Spinal cord (tissue), 10 donors: ENCODE measurements at places on chromosomes 7 and 10. TPM values are rescaled to one million over a fixed set of nuclear protein-coding genes. Genes with fewer than 3 reads are reported as not detected.

The AKR1D1 gene
- total RNA-seq: not detected

The ITPRID1 gene
- total RNA-seq: 0.11 TPM

The TAS2R5 gene
- 3.7 TPM for total RNA-seq

The C10orf120 gene
- total RNA-seq: not detected

The LGI1 gene
- 68.7 TPM for total RNA-seq

The DOCK4 gene
- 40.3 TPM for total RNA-seq

The HOGA1 gene
- 3.1 TPM for total RNA-seq

The PDE6C gene
- total RNA-seq: not detected

The LLCFC1 gene
- not detected for total RNA-seq

The PILRB gene
- total RNA-seq: 9.6 TPM

The POM121L12 gene
- not detected for total RNA-seq

The CTAGE8 gene
- total RNA-seq: 2.6 TPM

The WDR86 gene
- total RNA-seq: 139 TPM

The ATG9B gene
- total RNA-seq: 3.6 TPM

The MRC1 gene
- total RNA-seq: 13.0 TPM

The KMT2E gene
- 98.4 TPM for total RNA-seq

The INMT gene
- 5.6 TPM for total RNA-seq

The COL28A1 gene
- total RNA-seq: 18.3 TPM

The LRMDA gene
- 5.6 TPM for total RNA-seq

The PLCE1 gene
- 24.6 TPM for total RNA-seq

The SCD gene
- 172 TPM for total RNA-seq

The SYNPO2L gene
- 0.11 TPM for total RNA-seq

The CLCN1 gene
- 0.28 TPM for total RNA-seq

The RBM20 gene
- total RNA-seq: 2.0 TPM

The GLCCI1 gene
- 25.5 TPM for total RNA-seq

The PRLHR gene
- 0.22 TPM for total RNA-seq

The MMD2 gene
- 10.1 TPM for total RNA-seq

The C7orf25 gene
- total RNA-seq: 5.6 TPM

The ERV3-1 gene
- total RNA-seq: 23.6 TPM

The TMEM140 gene
- total RNA-seq: 3.0 TPM

The SMKR1 gene
- 2.4 TPM for total RNA-seq
